ENCODE measurements at places on chromosomes 2 and 18. TPM values are rescaled to one million over a fixed set of nuclear protein-coding genes. Genes with fewer than 3 reads are reported as not detected.

Gene MRPL30
- 33.3 TPM for total RNA-seq

Gene LRRC30
- not detected for total RNA-seq

Gene CD207
- not detected for total RNA-seq

Gene VWC2L
- not detected for total RNA-seq

Gene MTHFD2
- 136 TPM for total RNA-seq

Gene SIX3
- total RNA-seq = not detected

Gene CHRNA1
- total RNA-seq = 0.15 TPM

Measured in bronchus fibroblast of lung (primary cell).